ENCODE measurements at places on chromosomes 1 and 21.

GRCh38 chr1:75725861-75726361, 1.4 kb downstream of the ACADM start:
- no peak for DNase-seq

- DNase-seq = no peak
Observed at GRCh38 chr1:84997667-84998600, 1.0 kb upstream of the MCOLN2 start.

DNA sequence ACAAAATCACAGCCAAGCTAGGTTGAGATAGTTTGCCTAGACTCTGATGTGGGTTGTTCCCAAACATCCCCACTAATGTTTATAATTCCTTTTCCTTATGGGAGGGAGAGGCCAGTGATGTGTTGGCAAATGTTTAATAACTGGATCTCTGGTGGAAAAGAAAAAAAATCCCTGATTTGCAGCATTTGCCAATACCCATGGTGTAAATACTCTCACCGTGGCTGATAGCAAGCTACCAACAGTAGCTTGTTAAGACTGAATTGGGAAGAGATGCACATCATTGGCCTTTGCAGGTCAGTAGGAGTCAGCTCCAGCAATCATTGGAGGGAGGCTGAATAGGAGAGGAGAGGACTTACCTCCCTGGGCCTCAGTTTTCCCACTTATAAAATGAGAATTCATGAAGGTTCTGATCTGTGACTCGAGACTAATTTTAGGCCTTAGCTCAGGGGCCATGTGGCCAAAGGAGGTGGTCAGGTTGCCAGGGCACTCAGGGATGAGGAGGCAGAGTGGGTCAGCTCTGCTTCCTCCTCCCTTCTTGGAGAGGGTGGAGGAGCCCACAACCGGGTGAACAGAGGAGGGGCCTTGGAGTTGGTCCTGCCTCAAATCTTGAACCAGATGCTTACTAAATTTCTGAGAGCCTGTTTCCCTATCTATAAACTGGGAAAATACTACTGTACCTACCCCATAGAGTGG, 20.0 kb upstream of the SCMH1 start:
- DNase-seq = no peak

DNA sequence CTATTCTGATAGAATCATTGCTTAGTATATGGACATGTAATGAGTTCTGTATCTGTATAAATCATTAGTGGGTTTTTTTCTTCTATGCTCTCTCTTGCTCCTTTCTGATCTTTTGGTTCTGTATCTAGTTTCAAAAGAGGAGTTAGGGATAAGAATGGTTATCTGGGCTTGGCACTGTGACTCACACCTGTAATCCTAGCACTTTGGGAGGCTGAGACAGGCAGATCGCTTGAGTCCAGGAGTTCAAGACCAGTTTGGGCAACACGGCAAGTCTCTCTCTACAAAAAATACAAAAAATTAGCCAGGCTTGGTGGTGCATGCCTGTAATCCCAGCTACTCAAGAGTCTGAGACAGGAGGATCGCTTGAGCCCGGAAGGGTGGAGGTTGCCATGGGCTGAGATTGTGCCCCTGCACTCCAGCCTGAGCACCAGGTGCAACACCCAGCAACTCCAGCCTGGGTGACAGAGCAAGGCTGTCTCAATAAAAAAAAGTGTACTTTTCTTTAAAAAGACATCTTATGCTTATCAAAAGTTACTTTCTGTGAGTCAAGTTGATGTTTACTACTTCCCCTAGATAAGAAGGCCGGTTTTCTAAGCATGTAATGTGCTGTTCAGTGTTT, 27.7 kb upstream of the AXDND1 start:
- no peak for DNase-seq

GRCh38 chr21:43734928-43735229, 15.9 kb downstream of the PDXK start:
- DNase-seq = peak; percentile 70

- no peak for DNase-seq
Observed at GRCh38 chr21:19844334-19844733, 1153.9 kb upstream of the NCAM2 start.

- DNase-seq = no peak
Observed at GRCh38 chr1:20997602-20998224, 179.0 kb downstream of the EIF4G3 start.

DNA sequence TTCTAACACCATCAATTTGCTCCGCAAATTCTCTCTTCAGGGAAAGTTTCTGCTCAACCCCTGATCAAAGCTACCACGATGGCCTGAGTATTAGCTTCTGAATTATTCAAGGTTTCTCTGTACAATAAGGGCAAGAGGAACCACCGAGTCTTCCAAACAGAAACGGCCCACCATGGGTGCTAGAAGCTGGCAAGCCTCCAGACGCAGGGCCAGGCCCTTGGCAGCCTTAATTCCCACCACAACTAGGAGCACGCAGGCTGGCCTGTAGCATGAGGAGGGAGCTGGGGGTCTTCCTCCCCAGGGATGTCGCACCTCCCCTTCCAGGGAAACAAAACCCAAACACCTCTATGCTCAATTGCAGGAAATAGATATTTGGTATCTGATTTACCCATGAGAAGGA, 11.1 kb downstream of the RSPH1 start:
- peak; percentile 27 for DNase-seq

GRCh38 chr21:35100349-35100811, 51.3 kb upstream of the RUNX1 start:
- DNase-seq = no peak

GRCh38 chr1:221069986-221070385, 190.7 kb downstream of the HLX start:
- no peak for DNase-seq

DNA sequence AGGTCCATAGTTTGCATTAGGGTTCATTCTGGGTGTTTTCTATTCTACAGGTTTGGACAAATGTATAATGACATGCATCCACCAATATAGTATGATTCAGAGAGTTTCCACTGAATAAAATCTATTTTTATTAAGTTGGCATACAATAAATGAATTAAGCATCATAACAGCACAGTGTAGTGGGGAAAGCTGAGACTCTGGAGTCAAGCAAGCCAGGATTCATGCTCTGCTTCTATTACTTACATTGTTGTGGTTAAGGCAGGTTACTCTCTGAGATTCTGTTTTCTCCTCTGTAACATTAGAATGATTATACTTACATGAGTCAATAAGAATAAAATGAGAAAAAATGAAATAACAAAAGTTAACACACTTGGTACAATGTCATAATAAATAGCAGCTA, 131.3 kb downstream of the SLC30A10 start:
- no peak for DNase-seq

GRCh38 chr1:17539118-17539476, 401 bp upstream of the ARHGEF10L start:
- no peak for DNase-seq

DNA sequence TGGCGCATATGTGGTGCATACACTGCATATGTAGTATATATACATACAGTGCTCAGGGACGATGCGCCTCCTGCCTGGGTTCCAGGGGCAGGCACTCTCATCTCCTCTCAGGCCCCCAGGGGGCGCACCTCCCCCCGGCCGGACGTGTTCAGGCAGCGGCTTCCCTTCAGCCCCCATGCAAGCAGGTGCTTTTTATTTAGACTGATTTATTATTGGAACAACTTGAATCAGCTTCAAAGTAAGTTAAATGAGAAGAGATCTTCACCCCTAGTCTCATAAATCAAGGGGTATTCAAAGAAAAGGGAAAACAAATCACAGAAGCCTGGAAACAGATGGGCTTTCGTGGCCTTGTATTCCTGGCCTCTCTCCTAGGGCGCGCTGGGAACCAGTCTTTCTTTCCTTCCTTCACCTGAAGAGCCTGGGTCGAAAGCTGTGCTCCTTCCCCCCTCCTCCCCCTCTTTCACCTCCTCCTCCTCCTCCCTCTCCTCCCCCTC, 64.6 kb downstream of the UBIAD1 start:
- DNase-seq = peak; percentile 74

DNA sequence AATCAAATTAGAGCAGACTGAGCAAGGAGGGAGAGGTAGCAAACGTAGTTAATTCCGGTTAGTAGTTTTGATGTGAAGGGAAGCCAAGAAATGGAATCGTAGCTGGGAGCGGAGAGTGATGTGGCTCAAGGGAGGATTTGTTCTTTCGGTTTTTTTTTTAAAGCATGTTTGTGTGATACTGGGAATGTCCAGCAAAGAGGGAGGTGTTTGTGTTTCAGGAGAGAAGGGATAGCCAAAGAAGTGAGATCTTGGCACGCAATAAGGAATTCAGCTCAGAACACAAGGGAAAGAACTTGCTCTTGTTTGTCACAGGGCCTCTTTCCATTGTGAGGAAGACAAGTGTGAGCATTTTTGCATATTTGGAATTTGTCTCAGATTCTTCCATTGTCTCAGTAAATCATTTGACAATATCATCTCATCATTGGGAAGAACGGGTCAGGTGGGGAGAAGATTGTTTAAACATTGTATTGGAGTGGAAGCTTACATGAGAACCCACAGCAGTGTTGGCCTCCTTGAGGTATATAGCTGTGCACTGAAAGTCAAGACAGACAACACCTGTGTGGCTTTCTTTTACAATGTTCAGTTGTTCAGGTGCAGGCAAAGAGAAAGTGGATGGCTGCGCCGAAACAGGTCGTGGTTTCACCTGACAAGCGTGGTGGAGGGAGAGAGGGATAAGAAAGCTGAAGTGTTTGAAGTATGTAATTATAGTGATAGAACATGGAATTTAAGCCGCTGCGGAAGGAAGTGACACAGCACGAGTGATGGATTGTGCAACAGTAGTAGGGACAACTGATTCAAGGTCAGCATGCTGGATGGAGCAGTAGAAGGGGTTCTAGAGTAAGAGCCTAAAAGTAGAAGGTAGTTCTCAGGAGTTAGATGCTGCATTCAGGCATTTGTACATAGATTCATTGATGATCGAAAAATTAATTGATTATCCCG, 25.4 kb downstream of the FMN2 start:
- no peak for DNase-seq

- no peak for DNase-seq
Observed at GRCh38 chr21:14768042-14768441, 221.9 kb upstream of the SAMSN1 start.

DNA sequence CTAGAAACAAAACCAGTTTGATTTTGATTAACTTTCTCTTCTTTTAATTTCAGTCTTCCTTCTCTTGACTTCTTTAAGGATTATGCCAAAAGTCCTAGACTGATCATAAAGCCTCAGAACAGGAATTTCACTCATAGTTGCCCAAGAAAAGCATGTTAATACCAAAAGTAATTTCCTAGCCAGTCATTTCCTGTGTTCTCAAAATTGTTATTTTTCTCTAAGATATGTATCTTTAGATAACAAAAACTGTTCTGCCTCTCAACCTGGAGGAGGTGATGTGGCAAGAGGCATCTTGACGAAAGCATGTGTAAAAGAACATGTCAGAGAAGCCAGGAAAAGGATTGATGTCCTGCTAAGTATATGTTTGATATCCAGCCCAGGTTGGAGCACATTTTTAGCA, 78.0 kb upstream of the IPO9 start:
- no peak for DNase-seq

DNA sequence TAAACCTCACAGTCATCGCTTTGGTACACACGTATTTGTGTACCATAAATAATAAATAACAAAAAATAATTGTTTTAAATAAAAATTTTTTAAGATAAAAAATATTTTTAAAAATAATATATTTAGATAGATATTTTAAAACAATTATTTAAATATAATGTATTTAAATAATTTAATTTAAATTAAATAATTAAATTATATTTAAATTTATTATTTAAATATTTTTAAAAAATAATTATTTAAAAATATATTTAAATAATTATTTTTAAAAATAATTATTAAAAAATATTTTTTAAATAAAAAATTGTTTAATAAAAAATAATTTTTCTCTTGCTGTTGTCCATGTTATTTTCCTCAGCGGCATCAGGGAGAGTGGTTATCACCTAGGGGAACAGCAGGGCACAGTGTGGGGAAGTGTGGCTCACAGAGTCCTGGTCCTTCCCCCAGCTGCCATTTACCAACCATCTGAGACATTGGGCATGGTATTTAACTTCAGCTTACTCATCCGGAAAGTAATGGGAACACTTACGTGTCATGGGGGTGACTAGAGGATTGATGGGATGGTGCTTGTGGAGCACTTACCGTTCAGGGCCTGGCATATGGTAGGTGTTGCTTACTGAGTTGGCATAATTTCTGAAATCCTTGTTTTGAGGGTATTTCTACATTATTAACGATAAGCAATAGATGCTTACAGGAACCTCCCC, 92.9 kb upstream of the TSPAN2 start:
- DNase-seq = no peak

DNA sequence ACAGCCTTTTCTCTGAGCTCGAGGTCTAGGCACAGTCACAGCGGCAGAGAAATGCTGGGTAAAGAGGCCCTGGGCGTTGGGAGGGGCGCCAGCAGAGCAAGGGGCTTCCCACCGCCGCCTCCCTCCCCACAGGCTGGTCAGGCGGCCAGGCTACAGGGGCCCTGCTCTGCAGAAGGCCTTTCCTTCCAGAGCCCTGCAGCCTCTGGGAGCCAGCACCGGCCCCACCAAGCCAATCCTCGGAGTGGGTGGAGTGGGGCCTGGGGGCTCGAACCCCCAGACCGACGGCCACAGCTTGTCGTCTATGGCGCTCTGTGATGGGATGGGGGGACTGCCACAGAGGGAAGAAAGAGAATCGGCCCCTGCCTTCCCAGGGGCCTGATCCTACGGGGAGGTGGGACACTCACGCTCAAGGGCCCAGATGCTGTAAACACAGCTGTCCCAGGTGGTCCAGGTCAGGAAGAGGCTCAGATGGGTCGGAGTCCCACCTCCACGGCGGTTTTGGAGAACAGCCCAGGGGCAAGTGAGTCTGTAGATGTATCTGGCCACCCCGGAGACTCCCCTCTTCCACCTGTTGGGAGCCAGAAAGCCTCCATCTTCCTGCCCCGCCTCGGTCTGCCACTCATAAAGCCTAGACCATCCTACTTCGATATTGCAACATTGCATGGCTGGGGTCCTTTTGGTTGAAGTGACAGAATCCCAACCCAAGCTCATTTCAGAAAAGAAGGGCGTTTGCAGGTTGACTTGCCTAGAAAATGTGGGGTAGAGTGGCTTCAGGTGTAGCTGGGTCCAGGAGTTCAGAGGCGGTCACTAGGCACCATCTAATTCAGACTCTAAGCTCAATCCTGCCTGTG, 95.6 kb downstream of the SIK1 start:
- DNase-seq = no peak

- DNase-seq = no peak
Observed at GRCh38 chr1:203744075-203744972, 20.7 kb upstream of the LAX1 start.

DNA sequence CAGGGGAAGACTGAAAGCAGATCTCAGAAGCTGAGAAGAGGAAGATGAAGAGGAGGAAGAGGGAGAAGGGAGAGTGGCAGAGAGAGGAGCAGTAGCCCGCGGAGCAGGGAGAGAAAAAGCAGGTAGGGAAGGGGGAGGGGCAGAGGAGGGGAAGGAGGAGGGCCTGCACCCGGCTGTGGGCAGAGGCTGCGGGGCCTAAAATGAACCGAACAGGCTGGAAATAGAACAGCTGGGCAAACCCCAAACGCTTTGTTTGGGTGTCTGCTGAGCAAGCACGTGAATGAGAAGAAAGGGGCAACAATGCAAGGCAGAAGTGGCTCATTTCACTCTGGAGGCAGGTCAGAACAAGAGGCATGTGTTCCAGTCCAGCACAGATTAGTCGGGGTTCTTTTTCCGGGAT, 33.5 kb downstream of the KCNC4 start:
- no peak for DNase-seq

GRCh38 chr21:44855572-44855971, 17.9 kb downstream of the PTTG1IP start:
- peak; percentile 41 for DNase-seq
